Hepatocyte (in vitro differentiated cells): ENCODE measurements at places on chromosomes 1 and 21.

DNA sequence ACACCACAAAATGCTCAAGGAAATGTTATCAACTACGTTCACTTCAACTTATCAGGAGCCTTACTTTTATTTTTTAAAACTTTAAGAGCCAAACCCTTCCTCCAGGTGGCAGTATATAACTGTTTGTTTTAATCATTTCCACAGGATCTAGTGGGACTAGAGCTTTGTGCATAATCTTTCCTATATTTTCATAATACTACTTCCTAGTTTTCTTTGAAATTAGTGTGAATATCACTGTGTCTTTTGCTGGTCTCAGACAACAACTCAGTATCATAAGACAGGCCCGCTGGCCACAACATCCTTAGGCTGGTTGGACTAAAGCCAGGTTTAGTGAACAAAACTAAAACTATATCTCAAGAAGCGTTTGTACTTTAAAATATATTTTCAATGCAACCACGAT lies 145.5 kb downstream of the TIAM1 start:
- no peaks in the 10 kb centered on the region for H3K27me3 ChIP-seq
- no peak overlapping the region for H3K4me3 ChIP-seq
- no peak overlapping the region for H3K27ac ChIP-seq
- no peaks in the 10 kb centered on the region for H3K36me3 ChIP-seq
- DNase-seq: peak; percentile 63

- H3K4me3 ChIP-seq: no peak overlapping the region
- H3K4me1 ChIP-seq: no peaks in the 10 kb centered on the region
- peak; percentile 78 for DNase-seq
- H3K27ac ChIP-seq: peak overlapping the region; percentile 5
- H3K36me3 ChIP-seq: no peaks in the 10 kb centered on the region
- no peaks in the 10 kb centered on the region for H3K27me3 ChIP-seq
Measured at GRCh38 chr1:80217377-80217986, 1211.0 kb upstream of the ADGRL4 start.

- H3K27me3 ChIP-seq: no peaks in the 10 kb centered on the region
- DNase-seq: no peak
- H3K27ac ChIP-seq: no peak overlapping the region
- no peaks in the 10 kb centered on the region for H3K36me3 ChIP-seq
- no peaks in the 10 kb centered on the region for H3K4me1 ChIP-seq
Measured at GRCh38 chr1:239833723-239834122, 258.0 kb upstream of the FMN2 start.

DNA sequence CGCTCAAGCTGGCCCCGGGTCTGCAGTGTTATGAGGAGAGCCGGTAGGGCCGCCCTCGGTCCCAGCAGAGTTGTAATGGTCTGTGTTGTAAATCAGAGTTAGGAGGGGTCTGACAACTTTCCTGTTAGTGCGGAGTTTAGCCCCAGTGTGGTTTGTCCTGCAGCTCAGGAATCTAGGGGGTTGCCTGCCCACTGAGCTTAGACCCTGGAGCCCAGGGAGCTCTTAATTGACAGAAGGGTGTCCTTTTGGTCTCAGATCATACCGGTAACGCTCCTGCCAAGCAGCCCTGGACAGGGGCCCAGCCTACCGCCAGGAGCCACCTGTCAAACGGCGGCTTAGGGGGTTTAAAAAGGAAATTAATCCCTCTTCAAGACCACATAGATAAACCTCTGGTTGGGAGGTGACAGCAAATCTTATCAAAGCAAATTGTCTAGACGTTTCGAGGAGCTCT lies 164.4 kb downstream of the DYRK1A start:
- H3K4me3 ChIP-seq: no peak overlapping the region
- H3K4me1 ChIP-seq: peaks cover 16% of the 10 kb centered on the region
- no peak for DNase-seq
- no peak overlapping the region for H3K27ac ChIP-seq

DNA sequence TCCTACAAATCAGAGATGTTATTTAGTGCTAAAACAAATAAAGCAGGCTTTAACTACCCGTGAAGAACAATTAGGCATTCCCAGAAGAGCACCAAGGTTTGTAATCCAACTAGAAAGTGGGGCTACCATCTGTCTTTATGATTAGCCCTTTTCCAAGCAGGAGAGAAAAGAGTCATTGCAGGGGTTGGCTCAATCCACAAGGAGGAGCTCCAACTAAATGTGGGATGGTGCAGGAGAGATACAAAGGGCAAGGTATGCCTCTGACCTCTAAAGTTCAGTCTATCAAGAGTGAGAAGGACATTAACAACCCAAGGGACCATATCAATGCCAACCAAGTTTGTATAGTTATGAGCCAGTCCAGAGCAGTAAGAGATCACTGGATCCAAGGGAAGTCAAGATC lies 382.7 kb upstream of the DUSP10 start:
- H3K4me1 ChIP-seq: no peaks in the 10 kb centered on the region
- DNase-seq: no peak
- no peaks in the 10 kb centered on the region for H3K36me3 ChIP-seq
- no peaks in the 10 kb centered on the region for H3K27me3 ChIP-seq
- no peak overlapping the region for H3K27ac ChIP-seq

GRCh38 chr1:3695326-3696217 lies 43.3 kb downstream of the TP73 start:
- no peaks in the 10 kb centered on the region for H3K27me3 ChIP-seq
- H3K36me3 ChIP-seq: no peaks in the 10 kb centered on the region
- no peak overlapping the region for H3K27ac ChIP-seq

- no peaks in the 10 kb centered on the region for H3K27me3 ChIP-seq
- peak overlapping the region; percentile 87 for H3K27ac ChIP-seq
- no peaks in the 10 kb centered on the region for H3K36me3 ChIP-seq
Measured at GRCh38 chr1:205122489-205122882, 708 bp upstream of the RBBP5 start.

- H3K27me3 ChIP-seq: no peaks in the 10 kb centered on the region
- no peaks in the 10 kb centered on the region for H3K4me1 ChIP-seq
- no peak overlapping the region for H3K4me3 ChIP-seq
- no peak overlapping the region for H3K27ac ChIP-seq
- no peak for DNase-seq
Measured at GRCh38 chr1:23040509-23040908, 21.2 kb downstream of the KDM1A start.

DNA sequence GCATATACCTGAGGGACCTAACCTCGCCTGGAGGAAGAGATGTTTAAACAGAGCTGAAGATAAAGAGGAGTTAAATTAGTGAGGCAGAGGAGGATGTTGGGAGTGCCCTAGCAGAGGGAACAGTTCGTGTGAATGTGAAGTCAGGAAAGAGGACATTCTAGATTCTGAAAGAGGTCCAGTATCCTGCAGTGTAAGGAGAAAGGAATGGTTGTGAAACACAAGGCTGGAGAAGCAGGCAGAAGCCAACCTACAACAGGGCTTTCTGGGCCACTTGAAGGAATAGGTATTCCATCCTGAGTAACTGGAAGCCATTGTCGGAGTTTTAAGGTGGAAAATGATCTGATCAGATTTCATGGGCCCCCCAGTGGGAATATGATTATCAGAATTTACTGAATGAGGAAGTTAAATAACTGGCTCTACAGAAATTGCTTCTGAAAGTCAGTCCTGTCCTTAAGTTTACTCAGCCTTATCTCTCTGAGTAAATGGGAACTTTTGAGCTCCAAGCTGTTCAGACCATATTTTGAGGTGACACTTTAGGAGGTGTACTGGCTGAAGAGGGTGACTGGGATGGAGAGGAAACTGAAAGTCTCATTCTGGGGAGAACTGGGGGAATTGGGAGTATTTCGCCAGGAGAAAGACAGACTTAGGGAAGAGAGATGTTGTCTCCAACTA lies 24.4 kb upstream of the FAAH start:
- peak overlapping the region; percentile 28 for H3K27ac ChIP-seq
- H3K4me1 ChIP-seq: no peaks in the 10 kb centered on the region
- no peaks in the 10 kb centered on the region for H3K36me3 ChIP-seq
- no peaks in the 10 kb centered on the region for H3K27me3 ChIP-seq
- no peak for DNase-seq

DNA sequence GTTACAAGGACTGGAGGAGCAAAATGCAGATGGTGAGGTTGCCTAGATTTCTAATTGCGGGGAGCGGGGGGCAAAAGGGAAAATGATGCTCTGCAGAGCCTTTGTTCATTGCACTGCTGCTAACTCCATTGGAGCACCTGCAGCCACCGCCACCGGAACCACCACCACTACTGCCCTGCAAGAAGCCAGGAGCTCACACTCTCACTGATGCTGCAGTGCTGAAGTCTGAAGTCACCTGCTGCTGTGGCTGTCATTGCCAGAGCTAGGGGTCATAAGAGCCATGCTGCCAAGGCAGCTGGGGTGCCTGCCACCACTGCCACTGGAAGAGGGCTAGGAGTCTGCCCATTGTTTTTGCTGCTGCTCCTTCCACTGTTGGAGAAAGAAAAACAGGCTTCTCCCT lies 7.3 kb upstream of the HPCAL4 start:
- no peak for DNase-seq
- H3K27me3 ChIP-seq: peaks cover 27% of the 10 kb centered on the region
- H3K4me1 ChIP-seq: peaks cover 8% of the 10 kb centered on the region
- H3K4me3 ChIP-seq: no peak overlapping the region
- H3K36me3 ChIP-seq: no peaks in the 10 kb centered on the region
- H3K27ac ChIP-seq: no peak overlapping the region

DNA sequence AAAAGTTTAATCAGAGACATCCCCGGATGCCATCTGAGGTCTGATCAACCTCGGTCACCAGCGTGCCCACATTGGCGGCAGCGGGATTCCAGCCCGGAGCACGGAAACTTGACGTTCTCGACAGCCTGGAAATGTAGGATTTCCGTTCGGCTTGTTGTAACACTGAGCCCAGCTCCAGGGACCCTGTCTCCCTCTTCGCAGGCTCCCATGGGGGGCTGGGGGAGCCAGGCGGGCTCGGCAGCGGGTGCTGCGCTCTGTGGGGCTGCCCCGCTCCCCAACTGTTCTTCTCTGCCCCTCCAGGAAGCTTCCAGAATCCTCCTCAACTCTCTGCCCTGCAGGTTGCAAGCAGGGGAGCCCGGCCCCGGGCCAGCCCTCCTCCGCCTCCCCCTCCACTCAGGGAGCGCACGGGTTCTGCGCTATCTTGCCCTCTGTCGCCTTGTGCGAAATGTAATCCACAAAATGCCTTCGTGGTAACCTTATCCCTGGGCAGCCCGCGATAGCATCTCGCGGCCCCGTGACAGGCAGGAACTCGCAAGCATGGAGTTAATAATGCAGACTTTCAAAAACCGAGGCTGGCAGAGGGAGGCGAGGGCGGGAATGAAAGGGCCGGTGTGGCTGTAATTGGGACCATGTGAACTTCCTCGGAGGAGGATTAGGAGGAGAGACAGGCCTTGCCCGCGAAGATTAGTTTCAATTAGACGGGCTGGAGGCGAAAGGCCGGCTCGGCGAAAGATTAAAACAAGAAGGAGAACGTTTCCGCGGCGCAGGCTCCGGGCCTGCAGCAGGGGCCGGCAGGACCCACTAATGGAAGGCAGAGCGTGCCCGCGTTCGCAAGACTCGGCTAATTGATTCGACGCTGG lies 53.9 kb upstream of the TTC34 start:
- H3K4me1 ChIP-seq: no peaks in the 10 kb centered on the region
- H3K36me3 ChIP-seq: no peaks in the 10 kb centered on the region
- H3K4me3 ChIP-seq: no peak overlapping the region
- no peak for DNase-seq
